ENCODE measurements at places on chromosomes 12 and 14.

DNA sequence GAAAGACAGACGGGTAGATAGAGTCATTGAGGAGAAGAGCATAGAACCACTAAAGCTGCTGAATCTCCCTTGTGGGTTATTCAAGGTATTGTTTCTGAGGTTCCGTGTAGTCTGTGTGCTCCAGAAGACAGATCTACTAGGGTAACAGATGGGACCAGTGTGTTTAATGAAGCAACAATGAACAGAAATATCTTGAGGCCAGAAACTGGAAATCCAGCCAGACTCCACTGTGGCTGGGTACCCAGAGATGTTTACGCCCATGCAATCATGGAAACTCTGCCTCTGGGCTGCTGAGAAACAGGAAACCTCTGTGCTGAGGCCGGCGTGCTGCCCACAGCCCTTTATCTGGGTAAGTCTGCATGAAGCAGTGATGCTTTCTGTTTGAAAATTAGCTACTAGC lies 8.3 kb downstream of the PROX2 start:
- peak; percentile 45 for DNase-seq

DNA sequence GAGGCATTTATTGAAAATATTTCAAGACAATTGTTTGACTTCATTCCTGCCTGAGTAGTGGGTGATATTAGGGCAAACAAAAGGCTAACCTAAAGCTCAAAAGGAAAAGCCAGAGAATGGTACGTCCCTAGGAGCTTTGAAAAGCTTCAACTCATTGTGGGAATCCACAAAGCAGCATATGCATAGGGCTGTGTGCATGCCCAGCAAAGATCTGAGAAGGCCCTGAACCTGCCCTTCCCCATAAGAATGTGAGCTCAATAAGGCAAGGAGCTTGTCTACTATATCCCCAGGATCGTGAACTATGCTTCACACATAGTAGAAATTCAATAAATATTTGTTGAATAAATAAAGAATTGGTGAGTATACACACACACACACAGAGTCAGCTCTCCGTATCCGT lies 19.1 kb upstream of the RAD52 start:
- no peak for DNase-seq

DNA sequence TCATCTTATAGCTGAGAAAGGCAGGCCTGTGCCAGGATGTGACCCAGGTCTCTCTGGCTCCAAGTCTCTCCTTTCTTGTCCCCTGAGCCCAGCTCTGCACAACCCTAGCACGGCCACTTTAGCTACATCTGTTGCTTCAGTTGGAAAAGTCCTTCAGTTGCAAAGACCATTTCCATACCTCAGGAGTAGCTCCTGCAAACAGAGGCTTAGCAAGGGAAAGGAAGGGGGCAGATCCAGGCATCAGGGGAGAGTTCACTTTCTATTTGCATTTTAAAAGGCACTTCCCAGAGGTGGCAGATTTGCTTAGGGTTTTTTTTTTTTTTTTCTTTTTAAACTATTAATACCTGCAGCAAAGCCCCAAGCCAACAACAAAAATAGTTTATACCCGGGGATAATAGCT lies 3.0 kb upstream of the PITPNM2 start:
- DNase-seq: no peak

- no peak for DNase-seq
These were observed 9.6 kb upstream of the PTPRB start for GRCh38 chr12:70646850-70647249.

DNA sequence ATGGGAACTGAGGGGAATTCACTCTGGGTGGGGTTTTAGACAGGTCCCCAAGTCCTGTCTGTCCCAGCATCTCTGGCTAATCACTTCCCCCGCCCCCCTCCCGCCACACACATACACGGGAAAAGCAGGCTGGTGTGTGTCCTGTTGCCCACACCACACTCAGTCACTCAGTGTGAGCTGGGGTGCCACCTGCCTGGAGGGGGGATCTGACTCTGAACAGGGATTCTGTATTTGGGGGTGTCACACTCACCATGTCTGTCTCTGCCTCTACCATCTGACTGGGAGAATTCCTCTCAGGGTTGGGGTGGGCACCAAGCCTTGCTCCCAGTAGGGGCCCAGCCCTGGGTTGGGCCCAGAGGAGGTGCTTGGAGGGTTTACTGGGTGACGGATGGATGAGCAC lies 31.1 kb downstream of the SH2B3 start:
- no peak for DNase-seq

DNA sequence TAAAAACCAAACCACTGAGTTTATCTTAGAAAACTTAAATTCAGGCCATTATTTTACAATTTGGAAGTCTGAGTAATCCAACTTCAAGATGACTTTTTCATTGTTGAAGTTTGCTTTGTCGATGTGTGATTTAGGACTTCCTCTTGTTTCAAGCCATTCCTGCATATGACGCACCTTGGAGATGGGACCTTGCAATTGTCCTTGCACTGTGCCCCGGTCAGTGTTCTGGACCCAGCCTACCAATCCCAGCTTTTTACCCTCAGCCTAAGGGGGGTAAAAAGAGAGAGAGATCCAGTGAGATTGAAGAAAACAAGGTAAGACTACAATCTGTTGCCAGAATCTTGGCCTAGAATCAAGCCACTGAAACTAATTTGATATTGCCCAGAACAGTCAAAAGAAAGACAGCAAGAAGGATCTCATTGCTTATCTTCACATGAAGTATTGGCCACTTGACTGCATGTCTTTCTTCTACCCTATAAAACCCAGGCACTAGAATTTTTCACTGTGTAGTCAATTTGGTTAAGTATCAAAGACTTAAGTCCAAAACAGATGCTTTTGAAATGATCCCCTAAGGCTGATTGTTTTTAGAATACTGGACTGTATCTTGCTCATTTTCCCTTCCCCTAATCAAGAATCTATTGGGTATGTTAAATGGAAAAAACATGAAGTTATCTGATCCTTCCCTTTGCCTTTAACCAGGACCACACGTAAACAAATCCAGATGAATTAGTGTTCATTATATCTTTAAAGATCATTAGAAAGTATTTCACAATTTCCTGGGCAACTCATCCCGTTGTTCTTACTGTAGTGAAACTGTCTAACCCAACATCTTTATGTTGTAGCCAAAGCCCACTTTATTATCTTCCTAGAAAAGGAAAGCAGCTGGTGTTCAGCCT lies 2.4 kb upstream of the MLH3 start:
- DNase-seq: no peak

GRCh38 chr12:53558631-53559030 lies 51.3 kb upstream of the NPFF start:
- no peak for DNase-seq

- DNase-seq: no peak
These were observed 233.6 kb downstream of the MED13L start for GRCh38 chr12:116043659-116044535.

DNA sequence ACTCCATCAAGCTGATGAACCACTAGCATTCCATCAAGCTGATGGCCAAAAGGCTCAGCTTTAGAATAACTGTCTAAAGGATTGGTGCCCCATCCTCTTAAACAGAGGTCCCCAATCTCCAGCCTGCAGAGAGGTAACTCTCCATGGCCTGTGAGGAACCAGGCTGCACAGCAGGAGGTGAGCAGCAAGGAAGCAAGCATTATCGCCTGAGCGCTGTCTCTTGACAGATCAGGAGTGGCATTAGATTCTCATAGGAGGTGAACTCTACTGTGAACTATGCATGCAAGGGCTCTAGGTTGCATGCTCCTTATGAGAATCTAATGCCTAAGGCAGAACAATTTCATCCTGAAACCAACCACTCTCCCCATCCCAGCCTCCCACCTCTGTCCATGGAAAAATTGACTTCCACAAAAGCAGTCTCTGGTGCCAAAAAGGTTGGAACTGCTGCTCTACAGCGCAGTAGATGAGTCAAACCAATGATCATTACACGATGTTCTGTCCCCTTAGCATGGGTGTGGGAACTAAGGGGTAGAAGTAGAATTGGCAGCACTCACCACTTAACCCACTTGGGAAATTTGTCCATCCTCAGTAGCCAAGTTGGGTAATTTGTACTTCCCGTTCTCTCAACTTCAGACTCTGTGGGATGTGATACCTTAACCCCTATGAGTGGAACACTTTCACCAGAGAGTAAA lies 66.9 kb downstream of the ANKS1B start:
- DNase-seq: no peak

DNA sequence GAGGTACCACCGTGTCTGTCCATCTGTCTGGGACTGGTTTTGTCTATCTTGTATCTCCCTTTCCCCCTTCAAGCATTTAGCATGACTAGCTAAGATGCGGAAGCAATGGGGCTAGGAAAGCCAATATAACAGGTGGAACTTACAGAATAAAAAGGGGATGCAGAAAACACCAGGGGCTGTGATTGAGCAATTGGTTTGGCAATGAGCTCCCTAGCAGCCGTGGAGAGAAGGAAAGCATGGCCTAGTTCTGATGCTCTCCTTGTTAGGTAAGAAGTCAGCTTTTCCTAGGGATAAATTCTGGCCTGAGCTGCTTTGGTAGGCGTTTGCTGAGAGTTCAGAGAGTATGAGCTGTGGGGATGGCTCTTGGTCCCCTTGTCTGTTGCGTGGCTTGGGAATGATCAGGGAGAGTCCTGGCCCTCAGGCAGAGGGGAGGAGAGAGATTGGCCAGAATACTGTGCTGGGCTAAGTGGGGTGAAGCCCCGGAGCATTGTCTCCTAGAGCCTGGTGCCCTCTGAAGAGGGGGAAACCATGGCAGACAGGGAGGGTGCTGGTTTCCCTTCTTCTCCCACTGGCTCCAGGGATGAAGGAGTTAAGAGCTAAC lies 7.1 kb downstream of the SETD1B start:
- no peak for DNase-seq

DNA sequence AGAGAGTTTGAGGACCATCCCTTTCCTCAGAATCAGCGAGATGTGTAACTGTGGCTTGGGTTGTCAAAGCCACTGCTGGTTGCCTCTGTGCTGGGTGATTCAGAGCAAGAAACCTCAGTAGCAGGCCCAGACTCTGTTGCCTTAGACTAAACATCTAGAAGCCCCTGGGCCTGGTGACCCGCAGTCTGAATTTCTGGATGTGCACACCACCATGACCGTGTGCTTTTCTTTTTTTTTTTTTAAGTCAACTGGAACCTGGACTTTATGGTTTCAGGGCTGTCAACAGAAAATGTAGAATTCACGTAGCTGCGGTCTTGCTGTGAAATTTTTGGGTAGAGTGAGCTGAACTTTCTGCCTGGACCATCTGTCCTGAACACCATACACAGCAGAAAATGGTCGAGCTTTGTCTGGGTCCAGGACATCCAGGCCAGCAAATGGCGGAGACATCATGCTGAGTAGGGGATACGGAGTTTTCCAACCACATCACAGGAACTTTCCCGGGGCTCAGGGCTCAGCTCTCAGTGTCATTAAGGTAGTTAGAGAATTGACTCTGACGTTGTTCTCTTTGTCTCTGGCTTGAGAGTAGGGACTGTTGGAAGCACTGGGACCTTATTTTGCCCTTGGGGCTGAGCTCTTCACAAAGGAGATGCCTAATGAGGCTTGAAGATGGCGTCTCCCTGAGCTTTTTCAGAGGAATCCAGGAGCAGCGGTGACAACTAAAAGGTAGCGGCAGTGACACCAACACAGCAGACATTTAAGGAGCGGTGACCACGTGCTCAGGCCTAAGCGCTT lies 23.0 kb upstream of the BATF start:
- DNase-seq: no peak

DNA sequence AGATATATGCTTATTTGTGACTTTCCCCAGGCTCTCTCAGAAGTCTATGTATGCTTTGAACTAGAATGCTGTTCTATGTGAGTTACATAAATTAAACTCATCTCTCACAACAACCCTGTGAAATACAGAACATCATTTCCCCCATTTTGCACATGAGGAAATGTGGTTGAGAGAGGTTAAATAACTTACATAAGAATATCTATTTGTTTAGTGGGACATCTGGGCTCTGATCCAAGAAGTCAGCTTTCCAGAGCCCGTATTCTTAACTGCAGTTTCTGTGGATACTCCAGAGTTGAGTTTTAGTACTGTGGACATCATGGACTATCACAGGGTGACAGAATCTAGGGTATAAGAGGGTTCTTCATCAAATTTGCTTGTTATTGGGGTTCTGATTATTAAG lies 242.5 kb upstream of the ARHGAP5 start:
- DNase-seq: no peak

Data from CD4-positive, alpha-beta T cell treated with Interleukin-12 subunit alpha and Interleukin-12 subunit beta, for 1 hour (primary cell).